ENCODE measurements at places on chromosomes 13 and 19.
A peak's percentile ranks its signal among the peaks of the same experiment; 100 is the strongest.

- DNase-seq: no peak
These were observed 277.9 kb downstream of the ZNF536 start for GRCh38 chr19:30649934-30650614.

GRCh38 chr19:3004522-3004921, 24.6 kb downstream of the TLE2 start:
- no peak for DNase-seq

GRCh38 chr13:74136084-74136658, 2.0 kb upstream of the KLF12 start:
- DNase-seq: no peak

DNA sequence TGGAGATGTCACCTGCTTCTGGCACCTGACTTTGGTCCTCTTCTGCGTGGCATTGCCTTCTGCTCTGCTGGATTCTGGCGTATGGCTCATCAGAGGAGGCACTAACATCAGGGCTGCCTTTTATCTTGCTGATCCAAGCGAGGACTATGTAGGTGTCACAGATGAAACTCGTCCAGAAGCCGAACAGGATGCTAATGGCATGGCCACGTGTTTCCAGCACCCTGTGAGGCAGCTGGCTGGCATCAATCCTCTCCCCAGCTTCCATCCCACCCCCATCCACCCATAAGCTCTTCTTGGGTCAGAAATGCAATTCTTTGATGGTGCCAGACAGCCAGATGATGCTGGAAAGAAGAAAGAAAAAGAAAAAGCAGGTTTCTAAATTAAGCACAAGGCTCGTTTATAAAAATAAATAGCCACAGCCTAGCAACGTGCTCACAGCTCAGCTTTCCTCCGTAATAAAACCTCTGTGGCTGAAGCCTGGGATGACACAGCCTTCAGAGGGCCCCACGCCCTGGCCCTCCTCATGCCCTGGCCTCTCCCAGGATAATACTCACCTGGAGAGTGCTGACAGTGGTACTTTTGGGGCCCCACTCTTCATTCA, 212.9 kb upstream of the SERP2 start:
- no peak for DNase-seq

GRCh38 chr13:99980824-99981734, 505 bp upstream of the ZIC2 start:
- DNase-seq: peak; percentile 74

DNA sequence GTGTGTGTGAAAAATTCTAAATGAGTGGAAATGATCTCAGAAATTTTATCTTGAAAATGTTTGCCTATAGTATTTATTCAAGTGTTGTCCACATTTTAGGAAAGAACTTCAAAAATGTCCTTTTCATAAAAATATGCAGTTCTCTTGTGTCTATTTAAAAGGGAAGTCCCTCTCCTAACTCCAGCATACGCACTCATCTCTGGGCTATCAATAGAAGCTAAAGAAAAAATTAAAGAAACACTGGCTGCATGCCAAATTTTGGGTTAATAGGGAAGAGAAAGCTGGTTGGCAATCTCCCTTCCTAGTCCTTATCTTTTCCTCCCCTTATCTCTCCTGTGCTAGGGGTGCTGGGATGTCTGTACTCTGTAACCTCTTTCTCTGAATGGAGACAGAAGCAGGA, 313.3 kb downstream of the ENOX1 start:
- no peak for DNase-seq

DNA sequence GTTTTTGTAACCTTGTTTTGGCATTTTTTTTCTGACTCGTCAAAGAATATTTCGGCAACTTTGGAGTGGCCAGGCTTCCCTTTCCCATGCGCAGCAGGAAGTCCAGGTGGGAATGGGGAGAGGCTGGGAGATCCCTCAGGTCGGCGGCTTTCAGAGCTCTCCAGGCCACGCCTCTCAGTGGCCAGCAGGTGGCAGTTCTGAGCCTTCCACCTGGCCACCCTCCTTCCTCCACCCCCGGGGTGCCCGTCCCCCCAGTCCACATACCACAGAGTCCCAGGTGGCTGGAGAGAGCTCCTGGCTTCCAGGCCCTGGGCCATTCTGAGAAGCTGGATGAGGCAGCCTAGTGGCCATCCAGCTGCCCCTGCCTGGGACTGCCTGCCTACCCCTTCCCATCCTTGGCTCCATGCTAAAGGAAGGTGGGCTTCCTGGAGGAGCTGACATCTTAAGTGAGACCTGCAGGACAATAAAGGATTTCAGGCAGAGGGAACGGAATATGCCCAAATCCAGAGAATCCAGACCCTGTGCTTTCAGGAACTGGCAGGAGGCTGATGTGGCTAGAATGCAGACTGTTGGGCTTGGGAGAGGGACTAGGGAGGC, 46.3 kb downstream of the CCNE1 start:
- no peak for DNase-seq

- DNase-seq: no peak
These were observed 155.0 kb downstream of the RAP2A start for GRCh38 chr13:97588993-97589392.

- no peak for DNase-seq
These were observed 27.0 kb downstream of the ZMYM5 start for GRCh38 chr13:19836472-19836871.

DNA sequence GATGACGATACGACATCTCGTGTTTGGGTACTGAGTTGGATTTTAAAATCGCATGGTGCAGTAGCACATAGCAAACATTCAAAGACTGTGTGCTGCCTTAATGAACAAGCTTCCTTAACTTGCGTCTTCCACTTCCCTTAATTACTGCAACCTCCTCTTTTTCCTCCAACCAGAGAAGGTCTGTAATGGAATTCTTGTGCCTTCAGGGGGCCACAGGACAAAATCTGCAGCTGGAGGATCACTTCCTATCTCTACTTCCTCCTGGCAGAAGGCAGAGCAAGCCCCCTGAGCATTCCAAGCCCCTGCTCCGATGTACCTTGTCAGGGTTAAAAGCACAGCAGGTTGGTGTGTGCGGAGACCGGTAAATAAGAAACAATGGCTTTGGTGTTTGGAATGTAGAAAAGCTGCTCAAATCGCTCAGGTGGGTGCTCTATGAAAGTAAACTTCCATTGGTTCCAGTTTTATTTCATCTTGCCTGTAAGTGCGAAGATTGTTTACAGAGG, 151.3 kb upstream of the UQCRFS1 start:
- no peak for DNase-seq

DNA sequence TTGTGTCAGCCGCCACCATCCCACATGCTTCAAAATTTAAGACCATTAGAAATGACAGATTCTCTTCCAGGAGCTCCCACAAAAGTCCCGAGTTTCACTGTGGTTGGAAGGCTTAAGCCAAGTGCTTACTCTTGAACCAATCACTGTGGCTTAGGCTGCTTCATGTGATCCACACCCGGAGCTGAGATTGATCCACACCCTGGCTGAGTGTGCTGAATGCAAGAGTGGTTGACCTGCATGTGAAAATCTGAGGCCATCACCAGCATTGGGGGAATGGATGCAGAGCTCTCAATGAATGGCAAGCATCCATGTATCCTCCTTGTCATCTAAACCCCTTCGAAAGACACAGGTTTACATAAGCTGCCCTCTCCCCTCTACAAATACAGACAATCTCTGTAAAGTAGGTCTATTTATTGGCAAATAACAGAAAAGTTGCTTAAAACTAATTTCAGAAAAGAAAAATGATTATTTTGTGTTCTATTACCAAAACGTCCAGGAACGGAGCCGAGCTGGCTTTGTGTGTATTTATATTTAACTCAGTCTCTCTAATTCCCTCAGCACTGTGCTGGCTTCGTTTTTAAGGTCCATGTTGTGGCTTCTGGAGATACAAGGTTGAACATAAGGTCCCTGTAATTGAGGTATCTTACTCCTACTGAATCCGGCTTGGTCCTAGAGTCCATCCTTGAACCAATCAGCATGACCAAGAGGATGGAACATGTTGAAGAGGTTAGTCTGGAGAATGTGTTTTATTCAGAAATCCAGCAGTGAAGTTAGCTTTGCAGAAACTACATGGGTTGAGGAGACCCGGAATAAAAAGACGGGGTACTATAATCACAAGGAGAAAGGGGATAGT, 332.4 kb downstream of the LIG4 start:
- no peak for DNase-seq

GRCh38 chr19:5967994-5968430, 9.9 kb downstream of the RANBP3 start:
- DNase-seq: peak; percentile 55

DNA sequence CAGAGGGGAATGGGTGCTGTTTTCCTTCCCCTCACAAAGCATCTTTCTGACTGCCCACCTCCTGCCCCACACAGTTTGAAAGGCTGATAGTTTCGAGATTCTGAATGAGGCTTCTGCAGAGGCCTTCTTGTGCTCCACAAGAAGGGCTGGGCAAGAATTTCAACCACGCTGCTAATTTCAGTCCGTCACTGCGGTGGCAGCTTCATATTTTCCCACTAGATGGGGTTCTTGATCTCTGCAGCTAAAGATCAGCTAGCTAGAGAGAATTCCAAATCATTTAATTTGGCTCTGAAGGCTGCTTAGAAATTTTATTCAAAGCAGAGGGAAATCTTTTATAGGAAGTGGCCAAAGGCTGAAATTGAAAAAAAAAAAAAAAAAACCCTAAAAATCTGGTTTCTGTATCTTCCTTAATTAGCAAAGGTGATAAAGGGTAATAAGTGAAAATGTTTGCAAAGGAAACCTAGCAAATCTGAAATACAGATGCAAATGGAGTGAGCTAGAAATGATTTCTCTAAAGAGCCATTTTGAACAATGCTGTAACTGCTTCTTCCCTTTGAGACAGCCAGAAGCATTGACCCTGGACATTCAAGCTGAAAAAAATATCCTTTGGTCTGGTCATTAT, 38.0 kb upstream of the C13orf42 start:
- DNase-seq: peak; percentile 54

- DNase-seq: no peak
These were observed 178.2 kb downstream of the ENOX1 start for GRCh38 chr13:43608400-43609137.

DNA sequence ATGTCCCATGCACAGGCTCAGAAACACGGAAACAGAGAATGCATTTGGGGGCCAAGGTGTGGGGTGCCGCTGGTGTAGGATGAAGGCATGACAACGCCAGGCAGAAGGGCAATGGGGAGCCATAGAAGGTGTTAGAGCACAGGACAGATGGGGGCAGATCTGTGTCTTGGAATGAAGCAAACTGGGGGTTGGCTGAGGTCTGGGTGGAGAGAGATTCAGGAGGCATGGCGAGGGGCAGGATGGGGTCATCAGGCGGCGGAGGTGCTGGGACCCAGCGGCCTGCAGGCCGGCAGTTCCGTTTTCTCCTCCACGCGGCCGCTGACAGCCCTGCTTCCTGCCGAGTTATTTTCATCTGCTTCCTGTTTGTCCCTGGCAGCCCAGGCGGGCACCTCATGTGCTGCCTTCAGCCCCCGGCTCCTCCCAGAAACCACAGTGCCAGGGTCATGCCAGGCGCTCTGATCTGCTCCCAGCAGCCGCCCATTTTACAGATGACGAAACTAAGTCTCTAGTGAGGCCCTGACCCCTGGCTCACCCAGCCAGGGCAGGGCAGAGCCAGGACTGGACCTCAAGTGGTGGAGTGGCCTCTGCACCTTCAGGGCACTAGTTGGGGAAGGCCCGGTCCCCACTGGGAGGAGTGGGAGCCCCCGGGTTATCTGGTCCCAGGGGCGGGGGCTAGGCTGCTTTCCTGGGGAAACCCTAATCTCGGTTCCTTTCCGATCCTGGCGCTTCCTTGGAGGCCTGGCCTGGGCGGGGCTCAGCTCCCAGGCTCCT, 2.2 kb downstream of the ARHGAP45 start:
- DNase-seq: no peak

GRCh38 chr19:3618144-3618810, 8.3 kb downstream of the CACTIN start:
- DNase-seq: no peak

DNA sequence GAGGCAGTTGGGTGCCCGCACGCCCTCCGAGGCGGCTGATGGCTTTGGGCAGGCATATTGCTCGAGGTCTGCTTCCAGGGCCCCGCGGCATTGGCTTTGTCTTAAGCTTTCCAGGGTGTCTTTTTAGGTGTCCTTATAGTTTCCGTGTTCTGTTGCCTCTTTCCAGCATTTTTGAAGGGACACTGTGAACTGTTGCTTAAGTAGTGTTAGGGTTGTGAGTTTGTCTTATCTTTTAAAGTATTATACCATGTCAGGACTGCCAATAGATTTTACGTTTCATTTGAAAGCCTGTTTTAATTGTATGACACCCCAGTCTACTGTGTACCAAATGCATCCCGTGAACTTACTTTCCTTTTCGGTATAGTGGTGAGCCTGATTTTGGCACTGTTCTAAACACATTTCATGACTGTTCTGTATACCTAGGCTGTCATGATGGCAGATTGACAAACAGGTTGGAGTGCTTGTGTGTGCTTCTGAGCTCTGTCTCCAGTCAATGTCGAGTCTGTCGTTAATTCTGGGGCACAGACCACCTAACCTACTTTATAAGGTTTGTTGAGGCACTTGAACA, 656 bp downstream of the PCCA start:
- DNase-seq: no peak

- DNase-seq: no peak
These were observed 86.3 kb downstream of the ARHGEF7 start for GRCh38 chr13:111201304-111201940.

DNA sequence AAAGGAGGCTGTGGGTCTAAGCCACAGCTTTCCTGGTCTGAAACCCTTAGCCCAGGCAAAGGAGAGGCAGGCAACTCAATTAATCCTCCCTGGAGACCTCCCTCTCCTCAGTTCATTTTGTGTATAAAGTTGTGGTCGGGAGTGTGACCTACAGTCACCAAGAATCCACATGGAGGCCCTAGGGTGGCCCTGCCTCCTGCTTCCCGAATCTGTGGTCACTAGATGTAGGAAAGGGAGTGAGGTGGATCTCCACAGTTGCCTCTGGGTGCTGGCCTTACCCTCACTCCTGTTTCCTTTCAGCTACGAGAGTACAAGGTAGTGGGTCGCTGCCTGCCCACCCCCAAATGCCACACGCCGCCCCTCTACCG, 1.3 kb downstream of the RPL18A start:
- no peak for DNase-seq

DNA sequence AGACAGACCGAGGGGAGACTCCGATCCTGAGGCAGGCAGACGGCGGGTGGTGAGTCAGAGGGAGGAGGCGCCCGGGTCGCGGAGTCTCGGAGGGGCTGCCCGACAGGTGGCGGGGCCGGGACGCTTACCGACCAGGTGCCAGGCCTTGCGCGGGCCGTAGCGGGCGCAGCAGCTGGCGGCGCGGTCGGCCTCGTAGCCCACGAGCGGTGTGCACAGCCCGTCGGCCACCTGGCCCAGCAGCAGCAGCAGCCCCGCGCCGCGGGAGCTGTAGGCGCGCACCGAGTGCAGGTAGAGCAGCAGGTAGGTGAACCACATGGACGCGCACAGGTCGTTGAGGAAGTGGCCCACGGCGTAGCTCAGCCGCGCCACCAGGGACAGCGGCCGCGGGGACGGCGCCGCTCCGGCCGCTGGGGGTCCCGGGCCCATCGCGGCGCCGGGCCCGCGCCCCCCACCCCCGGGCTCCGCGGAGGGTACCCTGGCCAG, 367 bp downstream of the MFSD12 start:
- DNase-seq: no peak

- no peak for DNase-seq
These were observed 8.8 kb downstream of the TPM4 start for GRCh38 chr19:16085115-16085514.

DNA sequence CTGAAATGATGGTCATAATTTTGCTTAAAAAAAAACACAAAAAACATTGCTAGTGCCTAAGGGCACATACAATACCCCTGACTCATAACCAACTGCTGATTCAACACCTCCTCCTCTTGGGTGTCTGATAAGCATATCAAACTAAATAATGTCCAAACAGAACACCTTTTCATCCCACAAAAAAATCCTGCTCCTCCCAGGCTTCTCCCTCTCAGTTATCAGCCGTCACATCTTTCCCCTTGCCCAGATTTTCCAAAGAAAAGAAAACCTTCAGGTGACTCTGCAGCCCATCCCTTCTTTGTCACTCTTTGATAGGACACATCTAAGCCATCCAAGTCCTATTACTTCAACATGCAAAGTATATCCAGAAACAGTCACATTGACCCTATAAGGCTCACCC, 46.9 kb downstream of the ABCC4 start:
- no peak for DNase-seq

Data from NCI-H2107 (cell line).